ENCODE measurements at places on chromosomes 6 and 20. TPM values are rescaled to one million over a fixed set of nuclear protein-coding genes. Genes with fewer than 3 reads are reported as not detected.

TJAP1 gene
- total RNA-seq: 16.9 TPM

FNDC1 gene
- under 0.01 TPM for total RNA-seq

RAET1L gene
- total RNA-seq: 0.36 TPM

OR2J3 gene
- not detected for total RNA-seq

ZBTB12 gene
- total RNA-seq: 7.5 TPM

TNXB gene
- total RNA-seq: 0.11 TPM

LIN28B gene
- 7.3 TPM for total RNA-seq

BACH2 gene
- 0.46 TPM for total RNA-seq

NR2E1 gene
- 2.1 TPM for total RNA-seq

SERPINB6 gene
- 38.7 TPM for total RNA-seq

UBE2C gene
- total RNA-seq: 167 TPM

PBOV1 gene
- total RNA-seq: not detected

BEND3 gene
- total RNA-seq: 5.6 TPM

IL17F gene
- total RNA-seq: not detected

MTFR2 gene
- 10.1 TPM for total RNA-seq

TUBB2B gene
- 104 TPM for total RNA-seq

MUC22 gene
- not detected for total RNA-seq

NRM gene
- total RNA-seq: 7.8 TPM

NKX2-4 gene
- total RNA-seq: 3.8 TPM

COL9A1 gene
- total RNA-seq: 0.34 TPM

RFX6 gene
- not detected for total RNA-seq

C6orf163 gene
- total RNA-seq: 0.63 TPM

CEP250 gene
- total RNA-seq: 18.4 TPM

STMN3 gene
- total RNA-seq: 18.5 TPM

FRS3 gene
- total RNA-seq: 0.74 TPM

FAM210B gene
- total RNA-seq: 6.7 TPM

TFAP2A gene
- 5.6 TPM for total RNA-seq

VSX1 gene
- total RNA-seq: not detected

CAPN11 gene
- not detected for total RNA-seq

ROS1 gene
- 0.71 TPM for total RNA-seq

TRIM15 gene
- 0.86 TPM for total RNA-seq

REM1 gene
- not detected for total RNA-seq

DLK2 gene
- 1.4 TPM for total RNA-seq

PXT1 gene
- total RNA-seq: 0.03 TPM

CLPSL1 gene
- total RNA-seq: not detected

BMP7 gene
- 12.7 TPM for total RNA-seq

ZNF165 gene
- total RNA-seq: 0.71 TPM

TRIM10 gene
- not detected for total RNA-seq

DEFB124 gene
- total RNA-seq: not detected

DDX27 gene
- total RNA-seq: 57.8 TPM

CEP85L gene
- 4.7 TPM for total RNA-seq

ADGB gene
- not detected for total RNA-seq

SLC22A1 gene
- 2.8 TPM for total RNA-seq

FOXQ1 gene
- total RNA-seq: 0.63 TPM

PRICKLE4 gene
- not detected for total RNA-seq

COX7A2 gene
- 813 TPM for total RNA-seq

FAM83C gene
- not detected for total RNA-seq

TTK gene
- 180 TPM for total RNA-seq

DNMT3B gene
- total RNA-seq: 3.7 TPM

BPIFB2 gene
- not detected for total RNA-seq

FAM8A1 gene
- 6.1 TPM for total RNA-seq

RPL7L1 gene
- total RNA-seq: 307 TPM

ADTRP gene
- 2.8 TPM for total RNA-seq
